ENCODE measurements at places on chromosomes 6 and 20.

DNA sequence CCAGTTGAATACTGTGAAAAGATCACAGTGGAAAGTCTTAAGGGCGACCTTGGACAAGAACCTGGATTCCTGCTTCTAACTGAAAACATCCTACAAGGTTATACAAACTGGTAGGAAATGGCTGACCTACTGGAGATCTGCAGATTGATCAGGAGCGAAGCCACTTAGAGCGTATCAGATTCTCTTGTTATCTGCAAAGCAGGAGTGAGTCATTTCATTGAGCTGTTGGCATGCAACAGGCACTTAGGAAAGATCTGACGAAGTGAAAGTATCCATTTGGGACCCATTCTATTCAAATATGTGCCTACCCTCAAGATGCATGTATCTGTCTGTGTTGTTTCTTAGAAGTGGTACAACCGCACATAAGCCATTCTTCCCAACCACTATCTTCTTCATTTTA, 131.2 kb upstream of the RIN2 start:
- DNase-seq = no peak
- H3K4me1 ChIP-seq = no peaks in the 10 kb centered on the region
- H3K27me3 ChIP-seq = peaks cover 15% of the 10 kb centered on the region
- H3K36me3 ChIP-seq = no peaks in the 10 kb centered on the region

GRCh38 chr6:154991207-154991606, 3.9 kb upstream of the TIAM2 start:
- H3K4me1 ChIP-seq = peaks cover 9% of the 10 kb centered on the region
- H3K4me3 ChIP-seq = no peak overlapping the region
- no peaks in the 10 kb centered on the region for H3K27me3 ChIP-seq
- no peak for DNase-seq
- no peaks in the 10 kb centered on the region for H3K36me3 ChIP-seq

DNA sequence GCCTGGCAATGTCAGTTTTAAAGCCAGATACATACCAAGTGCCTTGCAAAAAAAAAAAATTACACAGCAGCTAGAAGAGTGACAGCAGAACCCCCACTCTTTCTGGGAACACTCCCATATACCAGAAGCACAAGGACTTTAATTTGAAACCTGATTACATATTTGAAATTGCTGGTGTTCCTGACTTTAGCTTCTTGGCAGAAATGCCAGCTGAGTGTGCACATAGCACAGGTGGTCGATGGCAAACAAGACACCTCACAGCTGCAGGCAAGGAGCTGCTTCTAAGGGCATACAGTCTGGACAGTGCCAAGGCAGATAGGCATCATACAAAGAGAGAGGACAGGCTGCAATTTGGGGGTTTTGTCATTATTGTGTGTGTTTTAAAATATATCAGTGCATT, 150.7 kb upstream of the SGK1 start:
- H3K36me3 ChIP-seq = no peaks in the 10 kb centered on the region
- H3K27ac ChIP-seq = no peak overlapping the region
- H3K4me3 ChIP-seq = no peak overlapping the region
- H3K27me3 ChIP-seq = no peaks in the 10 kb centered on the region
- peaks cover 57% of the 10 kb centered on the region for H3K4me1 ChIP-seq

DNA sequence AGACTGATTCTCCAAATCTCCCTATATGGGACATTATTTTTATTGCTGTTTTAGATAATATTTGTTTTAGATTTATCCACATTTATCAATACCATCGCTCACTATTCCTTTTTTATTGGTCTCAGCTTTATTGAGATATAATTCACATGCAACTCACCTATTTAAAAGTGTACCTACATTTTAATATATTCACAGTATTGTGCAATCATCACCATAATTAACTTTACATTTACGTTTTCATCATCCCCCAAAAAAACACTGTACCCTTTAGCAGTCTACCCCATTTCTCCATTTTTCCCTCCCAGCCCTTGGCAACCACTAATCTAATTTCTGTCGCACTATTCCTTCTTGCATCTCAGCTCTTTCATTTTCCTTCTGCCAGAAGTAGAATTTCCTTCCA, 110.8 kb upstream of the HDAC2 start:
- H3K27ac ChIP-seq = no peak overlapping the region
- H3K4me1 ChIP-seq = peaks cover 6% of the 10 kb centered on the region
- DNase-seq = no peak
- H3K4me3 ChIP-seq = no peak overlapping the region
- peaks cover 3% of the 10 kb centered on the region for H3K27me3 ChIP-seq

DNA sequence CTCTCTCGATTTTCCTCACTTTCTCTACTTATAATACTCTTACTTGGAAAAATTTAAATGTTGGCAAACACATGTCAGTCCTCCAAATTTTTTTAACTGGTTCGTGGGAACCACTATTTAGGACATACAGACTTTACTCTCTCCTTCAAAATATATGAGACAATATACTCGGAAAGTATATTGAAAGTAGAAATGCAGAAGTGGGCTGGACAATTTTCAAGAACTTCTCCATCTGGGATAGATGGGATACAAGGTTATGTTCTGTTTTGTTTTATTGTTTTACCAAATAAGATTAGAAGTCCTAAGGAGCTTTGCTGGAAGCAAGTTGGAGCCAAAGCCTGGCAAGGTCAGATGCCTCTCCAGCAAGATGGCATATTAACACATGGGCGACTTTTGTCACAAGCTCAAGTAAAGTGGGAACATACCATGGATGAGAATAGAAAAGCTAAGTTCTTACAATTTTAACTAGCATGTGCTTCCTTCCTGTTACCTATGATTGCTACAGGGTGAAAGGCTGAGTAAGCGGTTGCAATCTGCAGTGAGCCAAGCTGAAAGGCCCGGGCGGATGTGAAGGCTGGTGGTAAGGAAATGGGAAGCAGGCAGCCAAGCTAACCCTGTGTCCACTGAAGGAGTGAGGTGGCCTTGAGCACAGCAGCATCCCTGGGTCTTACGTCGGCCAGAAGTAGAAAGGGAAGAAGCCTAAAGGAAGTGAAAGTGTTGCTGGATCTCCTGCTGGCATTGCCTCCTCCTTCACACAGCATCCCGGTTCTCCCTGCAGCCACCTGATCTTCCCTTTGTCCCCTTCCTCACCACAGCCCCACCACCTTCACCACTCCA, 7.1 kb downstream of the MAP3K5 start:
- H3K27me3 ChIP-seq = no peaks in the 10 kb centered on the region
- H3K4me3 ChIP-seq = no peak overlapping the region
- no peak overlapping the region for H3K27ac ChIP-seq
- DNase-seq = no peak
